ENCODE measurements at places on chromosomes 7 and 10.

DNA sequence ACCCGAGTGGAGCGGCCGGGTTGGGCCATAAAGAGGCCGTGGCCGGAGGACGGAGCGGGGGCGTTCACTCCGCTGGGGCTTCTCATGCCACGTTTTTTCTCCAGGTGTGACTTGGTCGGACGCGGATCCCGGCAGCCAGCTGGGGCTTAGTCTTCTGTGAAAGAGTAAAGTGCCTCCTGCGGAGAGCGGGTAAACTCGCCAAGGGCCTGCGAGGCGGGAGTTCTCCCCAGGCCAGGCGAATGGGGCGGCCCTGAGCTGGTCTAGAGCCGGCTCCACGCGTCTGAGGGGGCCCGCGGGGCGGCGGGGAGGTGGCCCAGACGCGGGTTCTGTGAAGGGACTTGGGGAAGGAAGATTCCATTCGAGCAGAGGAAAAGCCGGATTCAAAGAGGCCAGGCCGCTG, 86.3 kb upstream of the VIPR2 start:
- no peak for DNase-seq

- no peak for DNase-seq
These were observed 74.3 kb upstream of the RET start for GRCh38 chr10:43002596-43002995.

GRCh38 chr10:132783165-132783939, 2.6 kb downstream of the NKX6-2 start:
- DNase-seq, result no peak

DNA sequence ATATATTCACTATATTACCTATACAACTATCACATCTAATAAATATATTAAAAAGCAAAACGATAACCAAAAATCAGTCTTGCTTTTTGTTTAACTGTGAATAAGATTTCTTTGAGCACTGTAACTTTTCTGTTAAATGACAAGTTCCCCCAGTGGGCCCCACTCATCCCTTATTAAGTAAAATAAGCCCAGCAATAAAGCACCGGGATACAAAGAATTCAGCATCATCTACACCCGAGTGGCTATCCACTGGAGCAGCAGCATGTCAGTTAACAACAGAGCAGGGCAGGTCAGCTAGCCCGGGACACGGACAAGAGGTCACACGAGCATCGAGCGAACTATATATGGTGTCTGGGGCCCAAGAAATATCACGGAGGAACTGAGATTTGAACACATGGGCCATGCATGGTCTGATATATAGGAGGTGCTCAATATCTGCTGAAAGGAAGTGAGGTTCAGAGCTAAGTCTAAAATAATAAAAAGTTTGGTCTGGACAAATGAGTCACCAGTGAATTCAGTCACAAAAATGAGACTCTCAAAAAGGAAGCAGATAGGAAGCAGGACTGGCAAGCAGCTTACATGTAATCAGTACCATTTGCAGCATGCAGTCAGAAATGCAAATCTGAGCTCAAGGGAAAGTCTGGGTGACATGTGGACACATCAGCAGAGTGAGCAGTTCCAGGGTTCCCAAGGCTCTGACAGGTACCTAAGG, 4.1 kb downstream of the ERCC6 start:
- no peak for DNase-seq

DNA sequence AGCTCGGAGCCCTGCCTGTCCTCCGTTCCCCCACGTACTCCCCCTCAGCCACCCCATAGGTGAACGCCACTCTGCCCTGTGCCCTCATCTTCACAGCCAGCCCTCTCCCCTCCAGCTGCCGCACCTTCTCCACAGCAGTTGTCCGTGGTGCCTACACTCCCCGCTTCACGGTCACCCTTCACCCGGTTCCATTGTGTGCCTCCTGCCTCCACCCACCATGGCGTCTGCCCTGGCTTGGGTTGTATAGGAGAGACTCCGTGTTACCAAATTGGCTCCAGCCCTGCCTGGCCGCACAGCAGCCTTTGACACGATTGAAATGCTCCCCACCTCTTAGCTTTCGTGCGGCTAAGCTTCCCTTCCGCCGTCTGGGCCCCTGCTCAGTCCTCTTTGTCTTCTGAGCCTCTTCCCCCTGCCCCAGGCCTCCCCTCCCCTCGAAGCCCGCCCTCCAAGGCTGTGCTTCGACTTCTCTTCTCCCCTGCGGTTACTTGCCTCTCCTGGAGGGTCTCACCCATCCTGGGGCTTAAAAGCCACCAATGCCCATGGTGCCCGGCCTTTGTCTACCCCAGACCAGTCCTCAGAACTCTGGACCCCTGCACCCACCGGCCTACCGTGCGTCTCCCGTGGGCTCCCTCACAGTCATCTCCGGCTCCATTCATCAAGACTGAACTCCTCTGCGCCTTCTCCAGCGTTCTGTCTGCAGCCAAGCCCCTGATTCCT, 18.5 kb upstream of the NODAL start:
- DNase-seq, result no peak

DNA sequence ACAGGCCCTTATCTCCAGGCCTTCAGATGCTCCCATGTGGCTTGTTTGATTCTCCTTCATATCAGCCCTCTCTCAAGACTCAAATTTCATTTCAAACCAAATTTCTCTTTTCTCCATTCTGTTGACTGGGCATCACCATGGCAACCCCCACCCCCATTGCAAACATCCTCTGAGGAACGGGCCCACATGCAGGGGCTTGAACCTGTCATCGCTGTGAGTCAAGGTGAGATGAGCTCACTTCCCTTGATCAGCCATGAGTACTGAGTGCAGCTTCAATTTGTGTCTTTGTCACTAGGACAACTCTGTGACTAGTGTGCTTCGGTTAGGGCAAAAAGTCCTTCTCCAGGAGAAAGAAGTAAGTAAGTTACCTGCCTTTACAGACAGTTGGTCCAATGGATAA, 41.9 kb downstream of the CALML3 start:
- peak; percentile 26 for DNase-seq

DNA sequence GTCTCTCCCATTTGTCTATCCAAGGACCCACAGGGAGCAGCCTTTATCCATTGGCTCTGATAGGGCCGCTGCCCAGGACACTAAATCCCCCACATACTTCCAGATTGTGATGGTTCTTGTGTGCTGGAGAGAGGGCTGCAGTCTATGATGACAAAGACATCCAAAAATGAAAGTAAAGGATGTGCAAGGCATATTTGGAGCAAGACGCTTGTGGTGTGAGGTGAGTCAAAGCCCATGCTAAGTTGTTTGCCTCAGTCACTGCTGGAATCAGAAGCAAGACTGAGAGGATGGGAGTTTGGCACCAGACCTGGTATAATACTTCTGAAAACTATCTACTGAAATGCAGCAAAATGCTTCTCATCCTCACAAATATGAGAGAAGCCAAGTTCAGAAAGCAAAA, 22.7 kb downstream of the ZNF22 start:
- DNase-seq, result no peak

DNA sequence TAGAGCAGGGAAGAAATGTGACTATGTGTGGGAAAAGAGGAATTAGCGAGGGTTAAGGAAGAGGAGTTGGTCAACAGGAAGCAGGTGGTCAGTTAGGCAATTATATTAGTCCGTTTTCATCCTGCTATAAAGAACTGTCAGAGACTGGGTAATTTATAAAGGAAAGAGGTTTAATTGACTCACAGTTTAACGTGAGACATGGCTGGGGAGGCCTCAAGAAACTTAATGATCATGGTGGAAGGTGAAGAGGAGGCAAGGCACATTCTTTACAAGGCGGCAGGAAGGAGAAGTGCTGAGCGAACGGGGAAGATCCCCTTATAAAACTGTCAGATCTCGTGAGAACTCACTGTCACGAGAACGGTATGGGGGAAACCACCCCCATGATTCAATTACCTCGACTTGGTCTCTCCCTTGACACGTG, 35.0 kb downstream of the RAMP3 start:
- no peak for DNase-seq

GRCh38 chr7:30598121-30598876, 3.6 kb downstream of the GARS1 start:
- no peak for DNase-seq

DNA sequence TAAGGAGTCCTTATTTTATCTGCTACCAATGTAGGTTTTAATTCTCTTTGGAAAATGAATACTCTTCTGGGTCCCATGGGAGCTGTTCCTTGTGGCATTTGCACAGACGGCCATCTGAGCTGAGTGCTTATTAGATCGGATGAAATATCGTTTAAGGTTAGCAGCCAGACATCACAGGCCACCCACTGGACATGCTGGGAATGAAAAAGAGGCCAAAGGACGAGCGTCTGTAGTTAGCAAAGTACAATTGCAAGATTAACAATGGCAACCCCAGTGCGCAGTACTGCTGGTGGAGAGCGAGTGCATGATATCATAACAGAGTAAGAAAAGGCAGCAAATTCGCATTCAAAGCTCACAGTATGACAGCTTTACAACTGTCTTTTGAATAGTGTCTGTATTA, 28.3 kb upstream of the CREB5 start:
- DNase-seq, result no peak

- DNase-seq, result no peak
These were observed 6.2 kb upstream of the DMBT1 start for GRCh38 chr10:122554131-122555036.

- DNase-seq, result no peak
These were observed 26.4 kb upstream of the GPR37 start for GRCh38 chr7:124792002-124792401.
